T-helper 1 cell (primary cell): ENCODE measurements at places on chromosomes 16 and 17.
A peak's percentile ranks its signal among the peaks of the same experiment; 100 is the strongest.

DNA sequence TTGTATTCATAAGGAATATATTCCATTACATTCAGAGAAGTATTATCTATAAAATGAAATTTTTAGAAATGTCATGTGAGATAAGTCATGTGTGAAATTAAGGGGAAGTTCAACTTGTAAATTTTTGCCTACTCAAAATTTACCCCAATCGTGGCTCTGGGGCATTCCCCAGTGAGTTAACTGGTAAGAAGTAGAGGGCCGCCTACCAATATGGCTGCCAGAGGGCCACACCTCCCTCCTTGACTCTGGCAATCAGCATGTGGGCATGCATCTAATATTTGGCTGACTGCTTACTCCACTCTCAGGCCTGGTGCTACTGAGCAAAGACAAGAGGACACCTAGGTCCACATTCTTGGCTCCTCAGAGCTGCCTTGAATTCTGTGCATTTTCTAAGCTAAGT lies 39.7 kb upstream of the CNTNAP4 start:
- no peak for DNase-seq

DNA sequence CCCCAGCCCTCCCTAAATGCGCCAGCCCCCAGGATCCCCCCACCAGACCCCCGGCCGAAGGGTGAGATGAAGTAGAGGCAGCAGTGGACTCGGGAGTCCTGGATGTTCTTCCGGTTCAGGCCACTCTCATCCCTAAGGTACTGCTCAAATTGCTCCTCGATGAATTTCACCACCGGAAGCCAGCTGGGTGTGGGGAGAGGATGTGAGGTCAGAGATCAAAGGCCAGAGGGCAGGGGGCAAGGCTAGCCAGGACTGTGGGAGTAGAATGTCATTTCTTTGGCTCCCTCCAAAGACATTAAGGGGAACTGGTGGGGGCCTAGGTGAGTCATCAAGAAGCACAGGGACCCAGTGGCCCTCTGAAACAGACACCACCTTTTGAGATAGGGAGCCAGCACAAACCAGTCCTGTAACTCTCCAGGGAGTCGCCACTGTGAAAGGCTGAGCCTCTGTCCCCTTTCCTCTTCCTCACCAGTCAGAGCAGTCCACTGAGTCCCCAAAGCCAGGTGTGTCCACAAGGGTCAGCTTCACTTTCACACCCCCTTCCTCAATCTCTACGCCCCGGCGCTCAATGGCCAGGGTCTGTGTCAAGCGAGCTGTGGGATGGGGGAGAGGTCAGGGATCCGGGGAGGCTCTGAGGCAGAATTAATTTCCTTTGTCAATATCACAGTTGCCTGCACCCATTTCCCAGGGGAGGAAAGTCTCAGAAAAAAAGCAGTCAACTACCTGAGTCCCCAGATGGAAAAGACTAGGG lies 895 bp downstream of the SEPTIN1 start:
- DNase-seq: no peak

- DNase-seq: no peak
Measured at GRCh38 chr17:17492085-17492484, 4.1 kb downstream of the RASD1 start.

DNA sequence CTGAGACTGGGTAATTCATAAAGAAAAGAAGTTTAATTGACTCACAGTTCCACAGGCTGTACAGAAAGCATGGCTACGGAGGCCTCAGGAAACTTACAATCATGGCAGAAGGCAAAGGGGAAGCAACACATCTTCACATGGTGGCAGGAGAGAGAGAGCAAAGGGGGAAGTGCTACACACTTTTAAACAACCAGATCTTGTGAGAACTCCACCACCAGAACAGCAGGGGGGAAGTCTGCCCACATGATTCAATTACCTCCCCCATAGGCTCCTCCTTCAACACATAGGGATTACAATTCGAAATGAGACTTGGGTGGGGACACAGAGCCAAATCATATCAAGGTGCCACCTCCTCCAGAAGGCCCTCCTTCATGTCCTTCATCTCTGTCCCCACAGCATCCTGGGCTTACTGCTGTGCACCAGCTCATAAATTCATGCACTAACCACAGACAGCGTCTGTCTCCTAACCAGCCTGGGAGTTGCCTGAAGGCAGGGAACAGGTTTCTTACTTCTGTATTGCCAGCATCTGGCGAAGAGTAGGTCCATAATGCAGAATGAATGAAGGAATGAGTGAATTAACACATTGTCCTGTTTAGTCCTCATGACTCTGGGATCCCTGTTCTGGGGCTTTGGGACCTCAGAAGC lies 74.4 kb downstream of the WSB1 start:
- no peak for DNase-seq

GRCh38 chr17:38671939-38672720 lies 2.6 kb downstream of the EPOP start:
- no peak for DNase-seq

GRCh38 chr17:50565402-50566350 lies 5.2 kb downstream of the CACNA1G start:
- DNase-seq: no peak

- DNase-seq: no peak
Measured at GRCh38 chr17:79630821-79631639, 20.2 kb upstream of the RBFOX3 start.

GRCh38 chr17:61223725-61224124 lies 175.9 kb upstream of the TBX2 start:
- DNase-seq: no peak

- no peak for DNase-seq
Measured at GRCh38 chr17:67239597-67239996, 5.4 kb downstream of the HELZ start.

DNA sequence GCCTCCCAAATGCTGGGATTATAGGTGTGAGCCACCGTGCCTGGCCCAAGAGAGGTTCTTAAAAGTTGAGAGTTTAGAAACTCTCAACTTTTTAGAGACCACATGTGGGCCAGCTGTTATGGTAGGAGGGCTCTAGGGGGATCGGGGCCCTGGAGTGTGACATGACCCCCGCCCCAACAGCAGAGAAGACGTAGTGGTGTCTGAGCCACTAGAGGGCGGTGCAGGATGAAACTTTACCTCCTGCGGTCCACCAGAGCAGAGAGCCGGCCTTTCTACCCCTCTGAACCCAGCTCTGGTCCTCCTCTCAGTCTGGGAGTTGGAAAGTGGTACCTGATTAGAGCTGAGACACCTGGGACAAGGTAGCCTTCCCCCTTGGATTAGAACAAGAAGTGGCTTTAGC lies 7.4 kb downstream of the CDK5RAP3 start:
- DNase-seq: peak; percentile 17

DNA sequence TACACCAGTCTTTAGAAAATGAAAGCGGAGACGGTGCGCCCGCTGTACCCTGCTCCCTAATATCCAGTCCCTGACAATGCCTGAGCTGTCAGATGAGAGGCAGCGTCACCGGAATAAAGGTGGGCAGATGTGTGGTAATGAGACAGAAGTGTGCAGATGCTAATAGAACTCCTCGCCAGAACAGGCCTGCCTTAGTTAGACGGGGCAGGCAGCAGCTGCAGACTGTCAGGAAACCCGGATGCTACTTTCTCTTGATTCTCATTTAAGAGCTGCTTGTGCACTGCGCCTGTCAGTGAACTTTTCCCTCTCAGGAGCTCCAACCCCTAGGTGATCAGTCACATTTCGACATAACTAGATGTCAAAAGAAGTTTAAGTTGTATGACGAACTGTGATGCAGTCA lies 221.8 kb upstream of the IRX3 start:
- DNase-seq: no peak

DNA sequence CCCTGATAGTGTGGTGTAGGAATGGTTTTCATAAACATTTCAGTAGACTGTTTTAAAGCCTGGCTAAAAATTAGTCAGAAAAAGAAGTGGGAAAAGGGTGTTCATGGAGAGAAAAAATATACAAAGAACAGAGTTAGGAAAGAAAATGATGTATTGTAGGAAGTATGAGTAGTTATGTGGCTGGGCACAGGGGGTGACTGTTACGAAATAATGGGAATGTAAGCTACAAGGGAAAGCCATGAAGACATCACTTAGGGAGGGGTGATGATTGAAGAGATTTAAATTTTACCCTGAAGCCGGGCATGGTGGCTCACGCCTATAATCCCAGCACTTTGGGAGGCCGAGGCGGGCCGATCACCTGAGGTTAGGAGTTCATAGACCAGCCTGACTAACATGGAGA lies 55.3 kb downstream of the NUP88 start:
- no peak for DNase-seq
